Keratinocyte (primary cell): ENCODE measurements at places on chromosomes 7 and 10. TPM values are rescaled to one million over a fixed set of nuclear protein-coding genes. Genes with fewer than 3 reads are reported as not detected.

GRCh38 chr7:131010717-131011431 is 276.9 kb upstream of the KLF14 start:
- DNase-seq = no peak

MEOX2 gene
- polyA plus RNA-seq = not detected in 3 replicates

GRCh38 chr7:102451371-102452054 is 13.2 kb downstream of the ALKBH4 start:
- peak; percentile 81 for DNase-seq

- no peak for DNase-seq
These were observed 83.4 kb upstream of the SMNDC1 start for GRCh38 chr10:110387983-110388686.

DNA sequence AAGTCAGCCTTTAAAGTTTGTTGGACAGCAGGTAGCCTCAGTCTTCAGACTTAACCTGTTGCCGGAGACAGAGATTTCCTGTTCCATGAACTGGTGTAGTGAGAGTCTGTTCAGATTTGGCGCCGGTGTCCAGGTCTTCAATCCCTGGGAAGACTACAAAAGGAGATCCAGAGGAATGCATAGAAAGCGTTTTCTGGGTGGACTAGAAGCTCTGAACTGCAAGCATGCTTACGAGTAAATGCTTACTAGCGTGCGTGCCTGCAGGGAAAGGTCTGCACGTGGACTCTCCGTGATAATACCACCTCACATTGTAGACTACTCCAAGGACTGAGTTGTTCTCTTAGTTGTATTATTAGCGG is 878 bp downstream of the GLRX3 start:
- no peak for DNase-seq

PPP1R17 gene
- not detected in 3 replicates for polyA plus RNA-seq

MEIG1 gene
- 0.32 to 0.33 TPM in 2 of 3 replicates, not detected in the other for polyA plus RNA-seq

CDK1 gene
- polyA plus RNA-seq = 5.2 to 43.8 TPM (median 19.2 TPM) in 3 replicates

FEZF1 gene
- polyA plus RNA-seq = not detected in 3 replicates

- DNase-seq = no peak
These were observed 72.4 kb downstream of the TPST1 start for GRCh38 chr7:66277492-66277891.

DNA sequence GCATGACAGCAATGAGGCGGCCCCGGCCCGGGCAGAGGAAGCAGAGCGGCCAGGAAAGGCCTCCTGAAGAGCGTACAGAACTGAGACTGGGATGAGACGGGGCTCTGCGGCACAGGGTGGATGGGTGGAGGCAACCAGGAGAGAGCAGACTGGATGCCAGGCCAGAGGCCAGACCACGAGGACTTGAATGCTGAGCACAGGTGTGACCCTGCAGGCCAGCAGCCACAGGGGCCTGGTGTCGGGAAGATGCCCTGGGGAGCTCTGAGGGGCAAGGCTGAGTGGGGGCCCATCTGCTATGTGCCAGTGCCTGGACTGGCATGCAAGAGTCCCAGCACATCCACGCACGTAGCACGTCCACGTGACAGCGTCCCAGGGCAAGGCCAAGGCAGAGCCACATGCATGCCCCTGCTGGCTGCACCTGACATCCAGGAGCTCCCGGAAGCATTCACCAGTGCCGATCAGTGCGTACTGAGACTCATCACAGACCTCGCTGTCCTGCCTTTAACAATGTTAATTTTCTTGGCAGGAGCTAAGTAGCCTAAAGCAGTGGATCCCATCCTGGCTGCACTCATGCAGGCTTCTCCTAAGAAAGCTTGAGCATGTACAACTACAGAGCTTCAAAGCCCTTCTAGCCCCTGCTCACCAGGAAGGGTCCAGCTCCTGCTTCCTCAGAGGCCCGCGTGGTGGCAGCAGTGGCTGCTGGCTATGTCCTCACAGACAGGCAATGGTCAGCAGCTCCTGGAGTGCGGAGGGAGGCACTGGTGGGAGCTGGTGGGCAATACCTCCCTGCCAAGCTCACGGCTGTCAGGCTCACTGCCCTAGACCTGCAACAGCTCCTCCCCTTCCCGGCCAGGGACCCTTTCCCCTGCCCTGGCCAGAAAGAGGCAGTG is 18.0 kb downstream of the GRID1 start:
- no peak for DNase-seq

DNA sequence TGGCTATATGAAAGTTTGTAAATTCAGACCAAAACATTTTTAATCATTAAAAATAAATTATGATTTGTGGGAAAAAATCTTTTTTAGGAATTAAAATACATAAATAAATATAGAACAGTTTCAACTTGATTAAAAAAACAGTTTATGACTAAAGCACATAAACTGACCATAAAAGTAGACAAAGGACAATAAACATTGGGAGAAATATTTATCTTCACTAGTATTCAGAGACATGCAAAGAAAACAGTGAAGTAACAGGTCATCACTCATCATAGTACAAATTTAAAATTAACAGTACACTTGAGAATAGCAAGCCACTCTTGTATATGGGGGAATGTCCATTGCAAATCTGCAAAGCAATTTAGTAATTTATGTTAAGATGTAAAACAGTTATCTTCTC is 28.0 kb upstream of the CELF2 start:
- no peak for DNase-seq

GRCh38 chr7:66099232-66099550 is 15.5 kb upstream of the CRCP start:
- DNase-seq = no peak

DNA sequence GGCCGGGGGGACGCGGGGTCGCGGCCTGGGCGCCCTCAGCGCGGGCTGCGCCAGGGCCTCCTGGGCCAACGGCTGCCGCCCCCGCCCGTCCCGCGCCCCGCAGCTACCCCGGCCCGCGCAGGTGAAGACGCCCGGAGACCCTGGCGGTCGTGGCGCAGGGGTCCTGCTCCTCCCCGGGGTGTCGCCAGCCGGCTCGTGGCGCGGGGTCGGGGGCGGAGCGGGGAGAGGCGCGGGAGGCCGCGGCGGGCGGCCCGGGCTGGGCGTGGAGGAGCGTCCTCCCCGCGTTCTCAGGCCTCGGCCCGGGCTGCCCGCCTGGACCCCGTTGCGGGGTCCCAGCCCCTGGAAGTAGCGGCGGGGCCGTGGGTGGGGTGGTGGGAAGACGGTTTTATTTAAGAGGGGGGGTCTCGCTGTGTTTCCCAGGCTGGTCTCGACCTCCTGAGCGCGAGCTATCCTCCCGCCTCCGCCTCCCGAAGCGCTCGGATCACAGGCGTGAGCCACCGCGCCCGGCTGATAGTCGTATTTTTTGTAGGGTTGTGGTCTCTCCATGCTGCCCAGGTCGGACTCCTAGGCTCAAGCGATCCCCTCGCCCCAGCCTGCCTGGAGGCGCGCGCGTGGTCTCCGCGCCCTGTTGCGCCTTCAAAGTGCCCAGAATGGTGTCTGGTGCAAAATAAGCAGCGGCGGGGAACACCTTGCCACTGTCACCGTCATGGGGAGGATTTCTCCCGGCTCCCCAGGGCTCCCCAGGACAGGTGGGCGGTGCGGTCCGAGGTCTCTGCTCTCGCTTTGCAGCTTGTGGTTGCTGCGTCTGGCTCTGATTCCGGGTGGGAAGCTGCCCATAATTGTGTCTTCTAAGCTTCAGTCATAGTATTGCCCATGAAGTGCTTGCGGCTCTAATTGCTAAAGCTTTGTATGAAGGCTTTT is 15.3 kb upstream of the SUN1 start:
- DNase-seq = no peak

GRCh38 chr10:49200854-49201253 is 12.7 kb upstream of the TMEM273 start:
- DNase-seq = no peak

- DNase-seq = no peak
These were observed 207.6 kb upstream of the KLF14 start for GRCh38 chr7:130941322-130942210.

DNA sequence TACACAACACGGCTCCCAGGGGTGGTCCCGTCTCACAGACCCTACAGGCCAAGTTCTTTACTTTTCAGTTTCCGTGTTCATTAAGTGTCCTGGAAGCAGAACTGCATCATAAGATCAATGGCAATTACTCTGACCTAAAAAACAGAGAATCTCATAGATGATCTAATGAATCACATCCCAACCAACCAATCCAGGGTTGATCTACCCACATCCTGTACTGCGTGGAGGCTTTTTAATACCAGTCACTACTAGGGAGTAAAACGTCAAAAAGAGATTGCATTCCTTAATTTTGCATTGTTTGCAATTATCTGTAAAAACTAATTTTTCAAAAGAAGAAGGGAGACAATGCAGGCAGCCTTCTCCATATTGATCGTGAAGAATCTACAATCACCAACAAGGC is 72.6 kb downstream of the PARD3 start:
- no peak for DNase-seq

- no peak for DNase-seq
These were observed 256.0 kb upstream of the ZMIZ1 start for GRCh38 chr10:78812571-78813318.

STOX1 gene
- polyA plus RNA-seq = 0.11 to 0.24 TPM (median 0.14 TPM) in 3 replicates

- no peak for DNase-seq
These were observed 174.5 kb upstream of the HDAC9 start for GRCh38 chr7:18320971-18321567.

GRCh38 chr7:101333912-101334311 is 12.3 kb upstream of the IFT22 start:
- DNase-seq = no peak

CLCN1 gene
- 0.03 to 0.05 TPM in 2 of 3 replicates, not detected in the other for polyA plus RNA-seq

GRCh38 chr7:72249106-72249505 is 163.0 kb downstream of the CALN1 start:
- DNase-seq = no peak

DNA sequence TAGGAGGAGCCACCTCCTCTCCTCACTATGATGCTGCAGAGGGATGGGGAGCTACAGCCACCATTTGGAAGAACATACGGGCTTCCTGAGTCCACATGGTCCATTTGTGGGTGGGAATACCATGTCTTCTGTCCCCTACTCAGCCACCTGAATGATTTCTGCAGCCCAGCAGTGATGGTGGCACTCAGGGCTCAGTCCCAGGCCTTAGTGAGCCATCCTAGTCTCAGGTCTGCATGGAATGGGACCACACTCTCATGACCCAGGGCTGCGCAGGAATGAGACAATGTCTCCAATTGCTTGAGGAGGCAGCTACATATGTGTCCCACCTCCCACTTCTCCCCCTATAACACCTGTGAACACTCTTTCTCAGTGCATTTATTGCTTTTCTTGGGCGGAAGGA is 4.8 kb downstream of the SFTPA1 start:
- DNase-seq = no peak

OPN4 gene
- polyA plus RNA-seq = not detected in 3 replicates

DNA sequence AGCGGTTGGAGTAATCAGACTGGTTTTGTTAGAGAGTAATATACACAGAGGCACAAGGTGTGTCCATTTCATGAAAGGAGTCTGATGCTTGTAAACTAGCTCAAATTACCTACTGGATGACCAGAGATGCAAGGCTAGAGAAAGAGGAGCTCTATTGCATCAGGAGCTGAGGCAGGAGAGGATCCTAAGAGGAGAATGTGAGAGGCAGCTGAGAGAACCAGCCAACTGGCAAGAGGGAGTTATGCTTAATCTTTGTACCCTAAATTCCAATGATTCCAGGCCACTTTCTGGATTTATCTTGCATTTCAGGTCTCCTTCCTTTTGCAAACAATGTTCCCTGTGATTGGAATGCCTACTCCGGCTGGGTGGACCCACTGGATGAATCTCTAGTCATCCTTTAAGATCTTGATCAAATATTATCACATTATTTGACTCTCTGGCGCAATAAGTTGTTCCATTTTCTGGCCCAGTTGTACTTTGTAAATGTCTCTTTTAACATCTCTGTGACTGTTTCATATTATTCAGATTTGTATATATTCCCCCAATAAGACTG is 57.5 kb upstream of the PTPN12 start:
- DNase-seq = no peak

DNA sequence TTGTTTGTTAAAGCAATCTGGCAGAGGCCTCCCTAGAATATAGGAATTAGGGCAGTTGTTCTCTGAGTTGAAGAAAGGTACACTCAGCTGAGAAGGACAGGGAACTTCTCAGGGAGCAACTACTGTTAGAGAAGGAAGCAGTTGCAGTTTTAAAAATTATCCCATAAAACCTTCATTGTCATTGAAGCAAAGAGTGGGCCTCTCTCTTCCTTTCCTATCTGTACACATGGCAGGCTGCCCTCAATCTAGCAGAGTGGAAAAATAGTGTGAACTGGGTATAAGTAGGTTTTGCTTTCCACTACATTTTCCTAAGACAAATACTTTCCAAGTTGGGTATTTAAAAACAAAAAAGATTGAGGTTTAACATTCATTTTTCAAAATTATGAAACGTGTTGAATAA is 236.7 kb upstream of the KLF14 start:
- no peak for DNase-seq

PARG gene
- 13.8 to 18.6 TPM (median 17.0 TPM) in 3 replicates for polyA plus RNA-seq

VPS37D gene
- polyA plus RNA-seq = 0.65 to 1.5 TPM (median 0.81 TPM) in 3 replicates

ACBD7 gene
- polyA plus RNA-seq = 0.08 to 0.20 TPM in 2 of 3 replicates, not detected in the other

DNA sequence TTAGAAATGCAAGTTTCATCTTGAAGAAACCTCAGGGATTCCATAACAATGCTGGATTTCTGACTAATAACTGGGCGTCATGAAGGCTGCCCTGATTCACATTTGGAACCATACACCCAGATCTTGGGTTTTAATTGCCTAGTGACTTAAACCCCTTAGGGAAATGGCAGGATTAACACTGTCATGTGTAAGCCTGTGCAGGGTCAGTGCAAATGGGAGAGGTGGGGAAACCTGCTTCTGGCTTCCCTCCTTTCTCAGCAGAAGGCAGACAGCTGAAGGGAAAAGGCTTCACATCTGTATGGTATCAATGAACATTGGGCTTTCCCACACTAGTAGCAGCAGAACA is 364.2 kb downstream of the ANKRD30A start:
- no peak for DNase-seq

- DNase-seq = no peak
These were observed 90.7 kb upstream of the KIAA1217 start for GRCh38 chr10:24118246-24118645.

ITGA8 gene
- polyA plus RNA-seq = not detected in 3 replicates

- no peak for DNase-seq
These were observed 73.0 kb downstream of the ADCY1 start for GRCh38 chr7:45646996-45647825.

- DNase-seq = no peak
These were observed 18.3 kb downstream of the GPER1 start for GRCh38 chr7:1106063-1106792.

GRCh38 chr7:132309102-132309805 is 267.0 kb downstream of the PLXNA4 start:
- no peak for DNase-seq

DNA sequence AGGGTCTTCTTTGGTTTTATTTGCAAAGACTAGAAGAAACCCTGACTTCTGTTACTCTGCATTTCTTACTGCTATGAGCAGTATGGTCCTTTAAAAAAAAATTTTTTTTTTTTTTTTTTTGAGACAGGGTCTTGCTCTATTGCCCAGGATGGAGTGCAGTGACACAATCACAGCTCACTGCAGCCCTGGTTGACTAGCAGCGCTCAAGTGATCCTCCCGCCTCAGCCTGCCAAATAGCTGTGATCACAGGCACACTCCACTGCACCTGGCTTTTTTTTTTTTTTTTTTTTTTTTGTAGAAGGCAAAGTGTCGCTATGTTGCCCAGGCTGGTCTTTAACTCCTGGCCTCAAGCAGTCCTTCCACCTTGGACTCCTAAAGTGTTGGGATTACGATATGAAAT is 17.4 kb downstream of the CNNM2 start:
- DNase-seq = no peak

GRCh38 chr7:23852135-23852534 is 142.1 kb downstream of the STK31 start:
- no peak for DNase-seq

RBP3 gene
- not detected in 3 replicates for polyA plus RNA-seq

GRCh38 chr10:132787495-132788179 is 1.7 kb upstream of the NKX6-2 start:
- no peak for DNase-seq

GRCh38 chr7:72603073-72603472 is 190.9 kb upstream of the CALN1 start:
- no peak for DNase-seq

TEX36 gene
- polyA plus RNA-seq = not detected in 3 replicates

- no peak for DNase-seq
These were observed 41.5 kb upstream of the NMT2 start for GRCh38 chr10:15209827-15210509.
